ENCODE measurements at places on chromosomes 16 and 17.

DNA sequence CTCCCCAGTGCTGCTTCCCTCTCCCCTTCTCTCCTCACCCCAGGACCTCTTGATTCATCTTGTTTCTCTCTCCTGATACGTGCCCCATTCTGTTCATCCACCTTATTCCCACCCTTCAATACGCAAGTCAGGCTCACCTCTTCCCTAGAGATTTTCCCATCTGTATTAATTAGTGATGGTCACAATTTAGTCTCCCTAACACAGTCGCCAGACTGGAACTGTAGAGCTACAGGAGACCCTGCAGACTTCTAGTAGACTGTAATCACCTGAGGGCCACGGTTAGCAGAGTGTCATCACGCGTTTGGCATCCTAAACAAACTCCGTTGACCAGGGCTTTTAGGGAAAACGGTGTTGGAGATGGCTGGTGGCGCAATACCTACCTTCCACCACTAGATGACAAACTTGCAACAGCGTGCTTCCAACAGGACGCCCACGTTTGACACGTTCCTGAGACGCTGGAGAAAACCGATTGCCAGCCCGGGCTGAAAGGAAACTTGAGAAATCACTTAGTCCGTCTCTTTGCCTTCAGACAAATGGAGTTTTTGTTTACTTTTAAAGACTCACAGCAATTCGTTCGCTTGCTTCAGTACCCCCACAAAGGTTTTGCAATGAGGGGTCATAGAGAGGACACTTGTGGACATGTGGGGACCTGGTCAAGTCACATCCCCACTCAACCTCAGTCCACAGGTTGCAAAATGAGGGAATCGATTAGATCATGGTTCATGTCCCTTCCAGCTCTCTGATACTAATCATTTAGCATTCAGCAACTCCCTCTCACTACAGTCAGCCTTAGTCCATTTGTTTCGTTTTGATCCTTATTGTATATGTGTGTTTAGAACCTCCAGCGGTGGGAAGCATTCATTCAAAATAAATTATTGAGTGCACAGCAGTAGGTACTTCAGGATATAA lies 20.6 kb downstream of the MYL4 start:
- peak; percentile 88 for DNase-seq

DNA sequence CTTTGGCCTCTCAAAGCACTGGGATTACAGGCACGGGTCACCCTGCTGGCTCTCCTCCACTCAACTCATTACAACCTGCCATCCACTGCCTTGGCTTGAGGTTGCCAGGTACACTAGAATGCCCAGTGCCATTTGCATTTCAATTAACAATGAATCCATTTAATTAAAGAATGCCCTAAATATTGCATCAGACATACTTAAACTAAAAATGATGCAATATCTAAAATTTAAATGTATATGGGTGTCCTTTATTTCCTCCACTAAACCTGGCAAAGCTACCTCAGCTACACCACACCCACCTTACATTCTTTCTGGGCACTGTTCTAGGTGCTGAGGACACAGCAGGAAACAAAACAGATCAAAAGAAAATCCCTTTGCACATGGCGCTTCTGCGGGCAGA lies 382.2 kb upstream of the ZFHX3 start:
- DNase-seq = no peak

DNA sequence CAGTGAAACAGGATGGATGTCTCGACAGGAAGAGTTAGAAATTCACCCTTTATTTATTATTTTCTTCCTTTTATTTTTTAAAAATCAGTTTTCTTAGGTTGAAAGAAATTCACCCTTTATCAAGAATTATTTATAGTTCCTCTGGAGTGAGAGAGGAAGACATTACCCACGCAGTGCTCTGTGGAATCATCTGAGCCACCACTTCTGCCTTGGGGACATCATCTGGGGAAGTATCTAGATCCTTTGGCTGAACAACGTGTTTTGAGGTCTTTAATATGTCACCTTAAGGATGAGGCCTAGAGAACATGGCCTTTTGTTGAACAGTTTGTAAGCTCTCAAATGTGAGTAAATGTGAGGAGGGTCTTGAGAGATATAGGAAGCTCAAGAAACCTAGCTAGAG lies 183.3 kb downstream of the UTP18 start:
- DNase-seq = no peak

DNA sequence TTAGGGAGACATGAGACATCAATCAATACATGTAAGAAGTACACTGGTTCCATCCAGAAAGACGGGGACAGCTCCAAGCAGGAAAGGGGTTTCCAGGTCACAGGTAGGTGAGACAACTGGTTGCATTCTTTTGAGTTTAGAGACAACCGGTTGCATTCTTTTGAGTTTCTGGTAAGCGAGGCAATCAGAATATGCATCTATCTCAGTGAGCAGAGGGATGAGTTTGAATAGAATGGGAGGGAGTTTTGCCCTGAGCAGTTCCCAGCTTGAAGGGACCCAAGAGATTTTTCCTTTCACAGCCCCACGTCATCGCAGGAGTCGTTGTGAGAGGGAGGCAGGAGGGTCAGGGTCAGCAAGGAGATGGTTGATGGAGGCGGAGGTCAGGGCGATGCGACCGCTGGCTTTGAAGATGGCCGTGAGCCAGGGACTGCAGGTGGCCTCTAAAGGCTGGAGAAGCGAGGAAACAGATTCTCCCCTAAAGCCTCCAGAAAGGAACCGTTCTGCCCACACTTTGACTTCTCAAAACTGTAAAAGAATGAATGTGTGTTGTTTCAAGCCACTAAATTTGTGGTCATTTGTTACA lies 36.5 kb downstream of the IRF8 start:
- DNase-seq = no peak

- DNase-seq = no peak
Observed at GRCh38 chr17:17366941-17367875, 64.0 kb downstream of the NT5M start.

DNA sequence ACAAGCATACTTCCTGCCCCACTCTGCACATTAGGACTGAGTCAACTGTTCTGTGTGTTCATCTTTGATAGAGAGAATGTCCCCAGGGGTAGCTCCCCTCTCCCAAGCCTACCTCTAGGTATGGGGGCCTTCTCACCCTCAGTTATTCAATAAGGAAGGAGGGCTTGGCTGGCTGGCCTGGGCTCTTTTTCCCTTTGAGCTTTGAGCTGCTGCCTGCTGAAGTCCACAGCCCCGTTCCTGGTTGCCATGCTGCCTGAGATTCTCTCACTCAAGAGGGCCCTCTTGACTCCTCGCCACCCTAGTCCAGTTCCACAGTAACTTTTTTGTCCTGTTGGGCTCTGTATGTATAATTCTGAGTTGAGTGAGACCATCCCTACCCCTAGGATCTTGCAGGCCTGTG lies 5.1 kb downstream of the B3GNT9 start:
- DNase-seq = no peak

Measured in transverse colon (tissue), 4 donors.